ENCODE measurements at places on chromosomes 7 and 10.

- no peak for DNase-seq
Measured at GRCh38 chr7:138030679-138031351, 28.9 kb upstream of the CREB3L2 start.

- DNase-seq: no peak
Measured at GRCh38 chr7:76056241-76056640, 8.3 kb downstream of the MDH2 start.

- DNase-seq: no peak
Measured at GRCh38 chr7:84484502-84485079, 290.0 kb upstream of the SEMA3A start.

DNA sequence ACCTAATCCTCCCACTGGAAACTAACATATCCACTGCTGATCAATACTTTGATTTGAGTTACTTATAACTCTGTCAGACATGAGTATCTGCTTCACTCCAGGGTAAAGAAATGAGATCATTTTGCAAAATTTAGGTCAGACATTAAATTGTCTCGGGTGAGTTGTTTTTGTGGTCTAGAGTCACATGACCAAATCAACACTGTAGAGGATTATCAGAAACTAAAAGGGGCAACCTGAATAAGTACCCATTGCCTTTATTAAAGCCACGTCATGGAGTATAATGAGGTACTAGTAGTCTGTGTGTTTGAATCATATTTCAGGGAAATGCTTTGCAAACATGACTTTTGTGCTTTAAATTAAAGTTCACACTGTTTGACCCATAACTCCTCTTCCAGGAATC, 107.7 kb upstream of the ADO start:
- DNase-seq: no peak

DNA sequence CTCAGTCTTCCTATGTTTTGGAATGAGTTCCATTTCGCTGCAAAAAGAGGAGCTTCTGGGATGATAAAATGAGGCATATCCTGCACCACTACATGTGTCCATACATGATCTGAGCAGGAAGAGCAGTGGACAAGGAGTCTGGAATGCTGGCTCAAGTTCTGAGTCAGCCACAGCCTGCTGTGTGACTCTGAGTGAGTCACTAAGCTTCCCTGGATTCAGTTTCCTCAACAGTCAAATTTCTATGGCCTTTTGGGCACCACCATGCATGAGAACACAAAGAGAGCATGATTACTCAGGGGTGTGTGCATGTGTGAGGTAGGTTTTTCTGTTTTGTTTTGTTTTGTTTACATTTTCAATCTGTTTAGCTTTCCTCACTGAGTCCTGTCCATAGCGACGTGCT, 254.6 kb downstream of the ANKRD30A start:
- no peak for DNase-seq

All from stimulated activated CD8-positive, alpha-beta memory T cell treated with anti-CD3 and anti-CD28 coated beads, Interleukin-2, amount 100 ng/mL, for 48 hours (primary cell).